Stimulated activated CD8-positive, alpha-beta memory T cell treated with anti-CD3 and anti-CD28 coated beads, Interleukin-7, amount 100 ng/mL, for 1 hour (primary cell): ENCODE measurements at places on chromosomes 5 and 9.

GRCh38 chr5:123115020-123115419, 26.0 kb downstream of the PRDM6 start:
- DNase-seq, result no peak

DNA sequence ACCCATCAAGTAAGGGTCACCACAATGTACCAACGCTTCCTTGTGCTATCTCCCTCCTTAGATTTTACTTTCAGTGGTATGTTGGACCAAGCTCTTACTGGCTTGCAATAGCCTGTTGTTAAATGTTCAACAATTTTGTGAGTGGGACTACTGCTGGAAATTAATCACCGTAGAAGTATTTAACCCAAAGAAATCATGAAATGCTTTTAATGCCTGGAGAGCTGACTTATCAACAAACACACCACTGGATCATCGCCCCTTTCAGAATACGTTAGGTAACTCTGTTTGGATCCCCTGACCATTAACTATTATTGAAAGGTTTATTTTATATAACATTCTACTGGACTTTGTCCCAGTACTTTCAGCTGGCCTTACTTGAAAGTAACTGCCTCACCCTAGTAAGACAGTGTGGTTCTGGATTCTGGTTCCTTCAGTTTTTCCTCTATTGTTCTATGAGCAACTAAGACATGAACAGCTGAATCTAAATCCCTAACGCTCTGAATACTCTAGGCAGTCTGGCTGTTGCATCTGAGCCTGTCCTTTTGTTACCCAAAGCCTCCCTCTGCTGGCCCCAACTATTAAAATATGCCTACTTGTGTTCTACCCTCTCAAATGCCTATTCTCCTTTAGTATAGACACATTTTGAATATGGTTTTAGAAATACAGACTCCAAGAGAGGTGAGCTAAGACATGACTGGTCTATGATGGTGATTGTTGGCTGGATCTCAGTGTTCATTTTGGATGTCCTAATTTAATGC, 1203.4 kb upstream of the DMAC1 start:
- DNase-seq, result no peak

GRCh38 chr9:131727184-131727759, 12.6 kb downstream of the RAPGEF1 start:
- no peak for DNase-seq

DNA sequence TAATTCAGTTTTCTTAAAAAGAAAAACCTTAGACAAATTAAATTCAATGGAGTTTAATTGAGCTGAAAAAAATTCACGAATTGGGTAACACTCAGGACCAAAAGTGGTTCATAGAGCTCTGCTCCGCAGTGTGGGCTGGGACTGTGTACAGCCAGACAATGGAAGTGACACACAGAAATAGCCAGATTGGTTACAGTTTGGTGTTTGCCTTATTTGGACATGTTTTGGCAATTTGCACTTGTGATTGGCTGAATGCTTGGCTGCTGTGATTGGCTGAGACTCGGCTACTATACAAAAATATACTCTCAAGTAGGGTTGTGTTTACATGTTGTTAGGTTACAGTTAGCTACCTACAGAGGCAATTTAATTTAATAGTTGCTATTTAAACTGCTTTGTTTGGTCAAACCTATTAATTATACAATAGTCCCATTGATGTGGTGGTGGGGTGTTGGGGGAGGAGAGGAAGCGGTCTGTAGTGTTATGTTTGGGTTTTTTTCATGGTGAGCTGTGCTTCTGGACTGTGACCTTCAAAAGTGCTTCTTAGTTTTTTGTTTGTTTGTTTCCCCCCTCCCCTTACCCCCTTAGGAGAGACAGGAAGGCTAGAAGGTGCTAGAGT, 95.2 kb downstream of the CNTLN start:
- no peak for DNase-seq

- DNase-seq, result no peak
Observed at GRCh38 chr5:61493973-61494372, 161.9 kb downstream of the ZSWIM6 start.

GRCh38 chr5:9431496-9432258, 114.2 kb downstream of the SEMA5A start:
- DNase-seq, result no peak

DNA sequence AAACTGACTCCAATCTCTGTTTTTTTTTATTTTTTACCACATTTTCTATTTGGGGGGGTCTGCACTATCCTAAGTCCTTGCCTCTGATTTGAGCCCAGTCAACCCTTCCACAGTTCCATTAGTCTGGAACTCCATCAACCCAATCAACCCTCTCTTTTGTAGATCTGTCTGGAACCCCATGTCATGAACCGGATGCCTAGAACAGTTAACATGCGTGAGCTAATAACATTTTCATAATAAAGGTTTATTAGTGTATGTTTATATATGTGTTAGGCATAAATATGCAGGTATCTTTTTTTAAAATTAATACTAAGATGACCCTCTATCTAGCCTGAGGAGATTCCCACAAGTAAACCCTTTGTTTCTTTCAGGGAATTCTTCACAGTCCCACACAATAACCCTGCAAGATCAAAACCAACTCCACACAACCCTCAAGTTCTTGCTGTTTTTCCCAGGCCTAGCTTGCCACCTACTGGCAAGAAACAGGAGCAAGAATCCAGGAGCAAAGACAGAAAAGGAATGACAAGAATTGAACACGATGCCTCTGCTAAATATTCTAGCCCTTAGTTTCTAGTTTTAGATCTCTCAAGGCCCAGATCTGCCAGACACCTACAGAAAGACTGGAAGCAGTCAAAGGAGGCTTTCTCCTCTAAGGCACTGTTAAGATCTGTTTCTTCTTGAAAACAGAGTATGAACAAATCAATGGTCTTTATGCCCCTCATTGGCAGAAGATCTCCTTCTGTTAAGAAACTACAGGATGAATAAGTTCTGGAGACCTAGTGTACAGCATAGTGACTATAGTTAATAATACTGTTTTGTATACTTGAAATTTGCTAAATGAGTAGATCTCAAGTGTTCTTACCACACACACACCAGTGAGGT, 100.4 kb downstream of the TRIM36 start:
- DNase-seq, result no peak

DNA sequence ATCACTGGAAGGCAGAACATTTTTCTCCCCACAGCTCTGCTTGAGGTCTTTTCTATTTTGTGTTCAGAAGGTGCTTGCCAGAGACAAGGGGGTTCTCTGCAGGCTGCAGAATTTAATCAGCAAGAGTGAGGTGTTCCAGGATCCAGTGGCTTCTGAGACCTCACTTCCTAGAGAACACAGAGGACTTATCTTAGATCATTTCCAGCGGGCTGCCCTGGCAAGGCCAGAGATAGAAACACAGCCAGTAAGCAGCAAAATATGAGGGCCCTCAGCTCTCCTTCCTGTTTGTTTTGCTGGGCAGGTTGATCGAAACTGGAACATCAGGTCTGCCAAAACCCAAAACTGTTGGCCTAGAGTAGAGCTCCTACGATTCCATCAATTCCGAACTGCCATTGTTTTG, 187.3 kb downstream of the DIRAS2 start:
- no peak for DNase-seq

DNA sequence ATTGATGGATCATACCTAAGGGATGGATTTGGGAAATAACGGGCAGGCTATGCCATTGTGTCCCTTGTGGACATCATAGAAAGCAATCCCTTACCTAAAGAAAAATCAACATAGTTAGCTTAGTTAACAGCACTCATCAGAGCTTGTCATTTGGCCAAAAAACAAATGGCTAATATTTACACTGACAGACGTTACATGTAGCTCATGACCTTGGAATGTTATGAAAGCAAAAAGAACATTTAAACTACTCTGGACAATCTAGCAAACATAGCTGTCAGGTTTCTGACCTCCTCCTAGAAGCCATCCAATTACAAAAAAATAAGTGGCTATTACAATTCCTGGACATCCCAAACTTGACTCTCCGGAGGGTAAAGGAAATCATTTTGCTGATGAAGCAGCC, 23.8 kb downstream of the TMEM232 start:
- DNase-seq, result no peak

DNA sequence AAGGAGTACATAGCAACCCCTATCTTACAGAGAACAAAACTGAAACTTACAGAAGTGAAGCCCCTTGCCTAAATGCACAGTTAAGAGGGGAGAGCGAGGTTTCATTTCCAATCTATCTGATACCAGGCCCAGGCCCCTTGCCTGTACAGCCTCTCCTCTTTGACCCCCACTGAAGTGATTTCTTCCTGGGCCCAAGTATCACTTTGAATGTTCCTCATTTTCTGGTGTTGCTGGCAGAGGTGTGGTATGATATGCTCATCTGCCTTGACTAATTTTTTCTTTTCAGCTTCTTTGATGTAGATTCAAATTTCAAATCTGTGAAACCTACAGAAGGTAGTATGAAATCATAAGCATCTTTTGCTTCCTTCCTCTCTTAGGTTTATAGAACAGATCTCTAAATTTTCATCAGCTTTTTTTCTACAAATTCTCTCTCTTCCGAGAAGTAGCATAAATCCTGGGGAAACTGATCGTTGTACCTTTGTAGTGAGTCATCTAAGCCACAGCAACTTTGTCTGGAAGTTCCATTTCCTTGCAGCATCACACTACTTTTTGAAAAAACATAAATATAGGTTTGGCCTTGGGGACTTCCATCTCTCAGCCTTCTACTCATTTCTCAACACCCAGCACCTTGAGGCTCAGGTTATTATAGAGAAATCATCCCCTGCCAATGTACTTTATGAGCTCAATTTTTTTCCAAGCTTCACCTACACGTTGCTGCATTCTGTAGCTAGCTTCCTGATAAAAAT, 402.4 kb upstream of the PTGER4 start:
- DNase-seq, result no peak

DNA sequence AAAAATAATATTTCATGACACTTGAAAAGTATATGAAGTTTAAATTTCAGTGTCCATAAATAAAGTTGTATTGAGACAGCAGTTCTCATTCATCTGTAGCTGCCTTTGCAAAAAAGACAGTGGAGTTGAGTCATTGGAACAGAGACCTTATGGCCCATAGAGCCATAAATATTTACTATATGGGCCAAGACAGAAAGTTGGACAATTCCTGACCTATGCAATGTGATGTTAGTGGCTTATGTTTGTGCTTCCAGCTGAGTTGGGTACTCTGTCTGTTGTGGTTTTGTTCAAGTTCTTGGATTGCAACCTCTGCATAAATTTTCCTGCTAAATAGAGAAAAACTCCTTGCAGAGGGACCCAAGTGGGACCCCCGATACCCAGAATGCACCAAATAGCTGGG, 69.8 kb downstream of the KCNIP1 start:
- no peak for DNase-seq

DNA sequence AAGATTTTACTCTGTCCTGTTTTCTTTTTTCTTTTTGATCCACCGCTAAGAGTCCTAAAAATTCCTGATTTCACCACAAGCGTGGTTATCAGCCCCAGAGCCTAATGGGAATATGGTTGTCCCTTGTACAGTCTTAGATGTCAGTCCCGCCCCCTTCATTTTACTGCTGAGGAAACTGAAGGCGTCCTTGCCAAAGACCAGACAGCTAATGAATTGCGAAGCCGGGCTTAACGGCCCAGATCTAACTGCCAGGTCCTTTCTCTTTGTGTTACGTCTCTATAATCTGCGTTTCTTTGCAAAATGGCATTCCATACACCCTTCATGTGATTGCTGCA, 497 bp downstream of the NSA2 start:
- no peak for DNase-seq

GRCh38 chr5:151150471-151151262, 6.9 kb downstream of the ANXA6 start:
- peak; percentile 44 for DNase-seq

GRCh38 chr5:93039888-93040287, 541.1 kb downstream of the NR2F1-AS1 start:
- no peak for DNase-seq

DNA sequence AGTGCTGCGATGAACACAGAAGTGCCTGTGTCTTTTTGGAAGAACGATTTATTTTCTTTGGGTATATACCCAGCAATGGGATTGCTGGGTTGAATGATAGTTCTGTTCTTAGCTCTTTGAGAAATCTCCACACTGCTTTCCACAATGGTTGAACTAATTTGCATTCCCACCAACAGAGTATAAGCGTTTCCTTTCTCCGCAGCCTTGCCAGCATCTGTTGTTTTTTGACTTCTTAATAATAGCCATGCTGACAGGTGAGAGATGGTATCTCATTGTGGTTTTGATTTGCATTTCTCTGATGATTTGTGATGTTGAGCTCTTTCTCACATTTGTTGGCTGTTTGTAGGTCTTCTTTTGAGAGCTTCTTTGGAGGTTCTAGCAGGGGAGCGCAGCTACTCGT, 134.6 kb downstream of the TENT4A start:
- DNase-seq, result no peak
